ENCODE measurements at places on chromosomes 6 and 20.

DNA sequence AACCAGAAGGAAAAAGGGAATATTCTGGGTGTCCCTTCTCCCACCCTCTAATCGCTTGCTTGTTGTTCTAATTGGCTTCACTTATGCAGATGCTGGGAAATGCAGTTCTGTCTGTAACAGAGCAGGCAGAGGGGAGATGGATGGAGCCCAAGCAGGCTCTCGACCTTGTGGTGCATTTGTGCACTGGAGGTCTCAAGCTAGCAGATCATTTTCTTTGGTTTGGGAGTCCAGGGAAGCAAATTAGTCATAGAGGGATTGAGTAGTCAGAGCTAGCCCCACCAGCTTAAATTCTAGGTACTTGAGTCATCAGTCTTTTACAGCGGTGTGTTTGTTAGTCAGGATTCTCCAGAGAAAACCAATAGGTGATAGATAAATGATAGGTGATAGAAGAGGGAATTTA is 234.7 kb upstream of the ECI2 start:
- DNase-seq = no peak

GRCh38 chr20:61913423-61914225 is 152.1 kb downstream of the TAF4 start:
- no peak for DNase-seq

- DNase-seq = no peak
Measured at GRCh38 chr6:128784266-128784665, 98.7 kb upstream of the LAMA2 start.

DNA sequence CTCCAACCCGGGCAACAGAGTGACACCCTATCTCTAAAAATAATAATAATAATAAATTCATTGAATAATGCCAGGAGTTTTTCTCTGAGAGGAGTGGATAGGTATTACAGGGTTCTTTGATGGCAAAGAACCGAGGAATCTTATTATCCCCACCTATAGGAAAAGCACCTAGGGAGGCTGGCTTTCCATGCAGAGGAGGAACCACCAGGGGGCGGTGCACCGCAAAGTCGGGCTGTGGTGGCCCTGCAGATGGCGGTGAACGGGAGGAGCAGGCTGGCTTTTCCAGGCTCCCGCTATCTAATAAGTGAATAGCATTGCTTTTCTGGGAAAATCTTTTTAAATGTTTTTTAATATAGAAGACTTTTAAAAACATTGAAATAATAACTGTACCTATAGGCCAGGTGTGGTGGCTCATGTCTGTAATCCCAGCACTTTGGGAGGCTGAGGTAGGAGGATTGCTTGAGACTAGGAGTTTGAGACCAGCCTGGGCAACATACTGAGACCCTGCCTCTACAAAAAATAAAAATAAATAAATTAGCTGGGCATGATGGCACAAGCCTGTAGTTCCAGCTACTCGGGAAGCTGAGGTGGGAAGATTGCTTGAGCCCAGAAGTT is 864.2 kb downstream of the KIF16B start:
- no peak for DNase-seq

- peak; percentile 37 for DNase-seq
Measured at GRCh38 chr20:33373735-33374605, 27.3 kb downstream of the CDK5RAP1 start.

GRCh38 chr20:55054453-55054852 is 579.1 kb downstream of the DOK5 start:
- DNase-seq = no peak

- DNase-seq = no peak
Measured at GRCh38 chr6:142692942-142693341, 252.0 kb downstream of the HIVEP2 start.

DNA sequence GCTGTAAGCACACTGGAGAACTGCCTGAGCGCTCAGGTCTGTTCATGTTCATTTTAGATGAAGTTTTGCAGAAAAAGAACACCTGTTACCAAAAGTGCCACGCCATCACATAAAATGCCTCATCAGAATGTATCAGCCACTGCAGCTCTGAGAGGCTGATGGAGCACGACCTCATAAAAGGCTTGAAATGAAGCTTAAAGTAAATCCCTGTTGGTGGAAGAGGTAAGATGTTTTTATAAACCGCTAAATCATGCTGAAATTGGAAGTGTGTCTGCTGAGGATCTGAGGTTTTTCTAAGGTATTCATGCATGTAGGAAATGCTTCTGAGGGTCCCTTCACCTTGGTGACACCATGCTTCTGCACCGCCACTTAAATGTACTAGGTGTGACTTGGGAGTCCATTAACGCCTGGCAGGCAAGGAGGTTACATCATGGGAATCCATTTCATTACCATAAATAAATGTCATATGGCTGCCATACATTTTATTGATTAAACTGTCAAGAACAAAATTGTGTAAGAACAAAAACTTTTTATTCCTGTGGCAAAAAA is 363.1 kb upstream of the AGPAT4 start:
- DNase-seq = no peak

DNA sequence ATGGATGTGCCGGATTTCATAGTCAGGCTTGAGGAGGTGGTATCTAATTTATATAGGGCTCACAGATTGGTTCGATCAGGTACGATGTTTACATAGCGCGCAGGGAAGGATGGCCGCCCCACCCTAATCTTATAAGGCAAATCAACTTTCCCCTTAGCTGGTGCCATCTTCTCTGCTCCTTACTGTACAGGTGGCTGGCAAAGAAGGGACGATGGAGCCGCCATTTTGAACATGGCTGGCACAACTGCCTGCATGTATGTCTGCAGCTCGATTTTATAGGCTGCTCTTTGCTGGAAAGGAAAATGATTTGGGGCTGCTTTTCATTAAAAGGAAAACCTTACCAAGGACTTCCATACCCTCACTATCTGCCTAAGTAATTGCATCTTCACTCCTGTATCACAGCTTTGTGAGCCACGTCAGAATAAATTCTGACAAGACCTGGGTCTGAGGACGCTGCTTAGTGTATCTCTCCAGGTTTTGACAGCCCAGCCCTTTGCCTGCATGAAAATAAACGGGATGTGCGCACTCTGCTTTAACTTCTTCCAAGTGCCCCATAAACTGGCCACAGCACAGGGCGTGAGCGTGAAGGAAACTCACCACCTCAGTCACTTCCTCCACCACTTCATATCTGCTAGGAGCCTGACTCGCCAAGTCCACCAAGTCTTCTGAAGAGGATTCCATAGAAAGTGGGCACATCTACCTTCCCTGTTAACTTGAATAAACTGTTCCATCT is 109.4 kb upstream of the ARMC2 start:
- no peak for DNase-seq

- no peak for DNase-seq
Measured at GRCh38 chr6:17352302-17352701, 41.1 kb upstream of the CAP2 start.

GRCh38 chr6:6505111-6505510 is 83.4 kb upstream of the LY86 start:
- no peak for DNase-seq

GRCh38 chr6:144624716-144625115 is 339.6 kb downstream of the UTRN start:
- DNase-seq = no peak

DNA sequence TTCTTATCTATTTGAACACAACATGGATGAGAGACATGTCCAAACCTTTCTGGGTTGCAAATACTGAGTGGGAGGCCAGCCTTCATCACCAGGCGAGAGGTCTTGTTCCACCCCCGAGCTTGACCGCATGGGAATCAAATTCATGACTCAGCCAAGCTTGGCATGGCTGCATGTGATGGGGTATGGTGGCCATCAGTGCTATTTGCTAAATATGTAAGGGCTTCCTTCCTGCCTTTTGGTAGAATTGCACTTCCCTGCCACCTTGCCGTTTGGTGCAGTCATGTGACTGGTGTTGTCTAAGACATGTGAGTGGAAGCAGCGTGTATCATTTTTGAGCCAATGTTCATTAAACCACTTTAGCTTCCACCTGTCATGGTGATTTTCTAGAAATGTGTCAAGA is 508.9 kb upstream of the SULF2 start:
- DNase-seq = no peak
